ENCODE measurements at places on chromosomes 7 and 10.

DNA sequence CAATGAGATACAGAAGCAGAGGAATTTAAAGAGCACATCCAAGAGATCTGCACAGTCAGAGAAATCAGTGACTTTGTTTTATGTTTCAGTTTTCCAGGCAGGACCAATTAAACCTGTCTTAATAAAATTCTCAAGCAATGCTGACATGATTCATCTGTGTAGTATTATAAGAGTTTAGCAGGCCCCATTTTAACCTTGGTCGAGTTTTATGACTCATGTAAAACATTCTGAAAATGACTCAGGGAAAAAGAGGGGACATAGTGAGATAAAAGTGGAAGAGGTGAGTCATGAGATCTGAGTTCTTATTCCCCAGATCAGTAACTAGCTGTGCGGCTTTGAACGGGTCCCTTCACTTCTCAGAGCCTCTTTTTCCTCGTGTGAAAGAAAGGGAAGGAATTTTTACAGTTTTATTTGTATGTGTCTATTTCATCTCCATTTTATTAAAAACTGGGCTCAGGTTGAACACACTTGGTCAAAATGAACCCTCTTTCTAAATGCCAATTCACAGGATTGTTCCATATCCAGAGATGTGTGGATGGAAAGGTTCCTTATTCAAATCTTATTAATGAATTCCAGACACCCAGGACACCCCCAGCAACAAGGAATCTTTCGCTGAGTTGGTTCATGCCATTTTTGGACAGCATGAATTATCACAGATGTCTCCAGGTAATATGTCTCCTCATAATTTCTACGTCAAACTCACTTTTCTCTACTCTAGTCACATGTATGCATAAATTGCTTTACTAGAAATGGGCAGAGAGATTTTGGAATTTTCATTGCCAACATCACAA is 143.2 kb downstream of the JAZF1 start:
- no peak for DNase-seq

DNA sequence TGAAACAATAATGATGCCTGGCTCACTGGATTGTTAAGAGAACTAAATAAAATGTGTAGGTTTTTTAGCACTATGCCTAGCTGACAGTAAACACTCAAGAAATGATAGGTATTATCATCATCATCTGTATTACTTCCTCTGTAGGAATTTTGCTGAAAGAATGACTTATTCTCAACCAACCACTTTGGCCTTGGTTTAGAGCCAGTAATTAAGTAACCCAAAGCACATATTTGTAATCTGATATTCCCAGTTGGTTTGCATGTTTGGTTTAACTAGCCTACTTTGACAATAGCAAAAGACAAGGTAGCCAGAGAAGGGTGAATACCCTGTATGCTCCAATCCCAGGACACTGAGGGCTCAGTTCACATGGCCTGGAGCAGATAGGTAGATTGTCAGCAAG is 34.4 kb downstream of the BCAP29 start:
- no peak for DNase-seq

GRCh38 chr7:127844707-127845331 is 186.4 kb downstream of the LRRC4 start:
- no peak for DNase-seq

GRCh38 chr10:47311932-47312662 is 10.2 kb upstream of the GDF2 start:
- DNase-seq = peak; percentile 85

GRCh38 chr10:36280890-36281499 is 638.9 kb upstream of the FZD8 start:
- no peak for DNase-seq

DNA sequence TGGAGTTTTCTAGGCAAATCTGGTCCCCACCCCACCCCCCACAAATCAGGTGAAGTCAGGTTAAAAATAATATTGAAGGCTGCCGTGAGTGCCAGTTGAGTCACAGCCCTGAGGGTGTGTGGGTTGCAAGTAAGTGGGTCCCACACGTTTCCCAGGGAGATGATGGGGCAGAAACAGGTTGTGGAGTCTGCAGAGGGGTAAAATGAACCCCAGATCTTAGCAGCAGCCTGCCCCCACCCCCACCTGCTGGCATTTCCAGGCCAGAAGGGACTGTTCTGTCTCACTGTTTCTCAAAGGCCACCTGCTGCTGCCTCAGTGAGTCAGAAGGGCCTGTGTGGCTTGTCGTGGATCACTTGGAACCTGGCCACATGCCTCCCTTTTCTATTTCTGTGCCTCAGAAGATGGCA is 59.8 kb upstream of the SMNDC1 start:
- no peak for DNase-seq

GRCh38 chr7:127932496-127932895 is 98.7 kb downstream of the LRRC4 start:
- DNase-seq = no peak

GRCh38 chr7:155997431-155998327 is 185.4 kb upstream of the SHH start:
- no peak for DNase-seq

- no peak for DNase-seq
These were observed 11.5 kb downstream of the ADCY1 start for GRCh38 chr7:45585628-45586027.

GRCh38 chr10:113620936-113621335 is 42.9 kb downstream of the NRAP start:
- DNase-seq = no peak

DNA sequence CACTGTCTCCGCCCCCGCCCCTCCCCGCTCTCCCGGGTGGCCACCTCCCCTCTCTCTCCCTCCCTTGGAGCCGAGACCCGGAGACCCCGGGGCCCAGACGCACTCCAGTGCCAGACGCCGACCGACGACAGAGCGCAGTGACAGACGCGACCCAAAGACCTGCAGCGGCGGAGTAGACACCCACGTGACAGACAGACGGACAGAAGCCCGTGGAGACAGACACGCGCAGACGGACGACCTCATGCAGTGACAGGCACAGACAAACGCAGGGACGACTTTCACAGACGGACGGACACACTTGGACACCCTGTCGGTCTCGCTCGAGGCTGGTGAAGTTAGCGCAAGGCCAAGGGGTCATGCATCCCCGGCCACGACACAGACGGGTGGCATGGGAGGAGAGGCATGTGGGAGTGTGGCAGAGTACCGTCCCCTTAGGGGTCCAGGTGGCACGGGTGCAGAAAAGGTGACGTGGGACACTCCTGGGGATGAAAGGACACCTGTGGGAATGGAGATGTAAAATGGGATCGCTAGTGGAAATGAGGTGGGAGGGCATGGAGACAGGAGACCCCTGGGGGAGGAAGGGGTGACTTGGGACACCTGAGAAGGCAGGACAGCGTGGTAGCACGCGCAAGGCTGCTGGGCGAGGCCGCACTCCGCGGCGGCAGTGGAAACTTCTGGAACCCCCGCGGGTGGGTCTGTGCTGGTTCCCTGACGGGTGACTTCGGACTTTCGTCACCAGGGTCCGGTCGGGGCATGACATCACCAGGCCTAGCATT is 456 bp upstream of the ACHE start:
- DNase-seq = peak; percentile 56

- DNase-seq = no peak
These were observed 81.7 kb upstream of the NFE2L3 start for GRCh38 chr7:26070290-26070689.

- no peak for DNase-seq
These were observed 43.2 kb downstream of the APBB1IP start for GRCh38 chr10:26481315-26481692.

- no peak for DNase-seq
These were observed 53.6 kb downstream of the INSIG1 start for GRCh38 chr7:155351120-155351870.

DNA sequence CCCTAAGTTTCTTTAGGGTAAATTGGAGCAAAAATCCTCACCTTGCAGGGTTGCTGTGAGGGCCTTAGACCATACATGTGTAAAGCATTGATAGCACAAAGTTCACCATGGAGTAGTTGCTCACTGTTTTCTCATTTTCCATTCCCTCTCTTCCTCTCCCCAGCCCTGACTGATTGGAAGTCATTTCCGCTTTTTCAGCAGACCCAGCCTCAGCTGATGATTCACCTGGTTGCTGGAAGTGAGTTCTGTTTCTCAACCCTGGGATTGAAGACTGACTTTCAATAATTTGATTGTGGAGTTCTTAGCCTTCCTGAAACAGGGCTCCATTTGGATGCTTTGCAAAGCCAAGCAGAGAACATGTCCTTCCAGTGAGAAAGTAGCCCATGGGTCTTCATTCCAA is 107.0 kb downstream of the PLXNA4 start:
- no peak for DNase-seq

- DNase-seq = no peak
These were observed 85.9 kb upstream of the INSIG1 start for GRCh38 chr7:155211761-155212160.

- no peak for DNase-seq
These were observed 82.7 kb downstream of the CPXM2 start for GRCh38 chr10:123808906-123809305.

DNA sequence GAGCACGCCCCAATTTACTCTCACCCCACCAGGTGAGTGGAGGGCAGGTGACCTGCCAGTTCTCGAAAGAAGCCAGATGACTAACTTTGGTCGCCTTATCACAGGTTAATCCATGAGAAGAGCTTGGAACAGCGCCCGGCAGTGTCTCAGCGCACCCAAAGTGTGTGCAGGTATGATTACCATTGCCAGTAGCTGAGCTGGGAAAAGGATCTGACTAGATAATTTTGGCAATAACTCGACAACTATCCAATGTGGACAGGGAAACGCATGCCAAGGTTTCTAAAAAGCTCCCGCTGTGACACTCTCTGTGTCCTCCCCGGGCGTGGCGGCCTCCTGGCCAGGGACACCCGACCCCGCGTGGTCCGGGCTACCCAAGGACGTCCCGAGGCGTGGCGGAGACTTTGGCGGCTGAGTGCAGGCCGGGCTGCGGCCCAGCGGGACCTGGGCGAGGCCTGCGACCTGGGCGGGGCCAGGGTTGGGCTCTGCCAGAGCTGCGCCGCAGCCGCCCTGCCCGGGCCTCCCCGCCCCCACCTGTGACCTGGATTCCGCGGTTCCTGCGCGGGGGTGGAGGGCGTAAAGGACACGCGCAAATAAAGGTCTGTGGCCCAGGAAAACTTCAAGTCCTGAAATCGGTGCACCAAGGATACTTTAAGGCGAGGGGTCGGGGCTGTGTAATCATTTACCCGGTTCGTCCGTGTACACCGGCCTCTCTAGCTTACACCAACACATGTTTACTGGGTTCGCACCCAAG is 13.7 kb upstream of the WAPL start:
- DNase-seq = peak; percentile 47

- DNase-seq = peak; percentile 2
These were observed 82.7 kb downstream of the FAM204A start for GRCh38 chr10:118259288-118259906.

- DNase-seq = no peak
These were observed 217.8 kb upstream of the SEMA3A start for GRCh38 chr7:84412161-84412969.

DNA sequence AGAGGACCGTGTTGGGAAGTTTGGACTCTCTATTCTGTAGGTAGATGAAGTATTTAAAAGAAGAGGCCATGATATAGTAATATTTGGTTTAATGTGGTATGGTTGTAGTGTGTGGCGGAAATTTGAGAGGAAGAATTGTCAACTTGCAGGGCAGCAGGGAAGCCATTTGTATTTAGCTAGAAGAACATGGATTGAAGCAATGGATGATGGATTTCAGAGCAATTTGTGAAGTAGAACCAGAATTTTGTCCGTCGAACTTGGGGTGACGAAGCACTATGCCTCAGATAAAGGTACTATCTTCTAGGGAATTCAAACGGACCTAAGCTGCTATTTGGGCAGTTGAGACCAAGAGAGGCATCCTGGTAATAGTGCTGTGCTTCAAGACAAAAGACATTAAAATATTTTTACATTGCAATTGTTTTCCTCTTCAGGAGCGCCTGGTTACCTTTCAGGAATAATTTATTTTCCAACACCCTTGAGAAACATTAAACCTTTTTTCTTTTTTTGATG is 615 bp upstream of the WBP1L start:
- DNase-seq = no peak

DNA sequence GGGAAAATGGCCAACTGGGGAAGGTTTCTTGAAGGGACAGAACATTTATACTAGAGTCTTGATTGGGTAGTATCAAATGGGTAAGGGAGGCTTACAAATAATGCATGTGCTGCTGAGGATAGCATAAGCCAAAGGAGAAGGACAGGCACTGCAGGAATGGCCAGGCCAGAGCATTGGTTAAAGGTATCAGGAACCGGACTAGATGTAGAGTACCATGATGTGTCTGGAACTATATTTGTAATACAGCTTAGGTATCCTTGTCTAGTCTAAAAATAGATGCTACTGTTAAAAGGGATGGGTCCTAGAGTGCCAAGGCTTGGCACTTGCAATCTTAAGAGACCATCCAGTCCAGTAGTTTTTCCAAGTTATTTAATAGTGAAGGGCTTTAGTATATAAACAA is 20.3 kb downstream of the TMEM243 start:
- no peak for DNase-seq

GRCh38 chr7:1058311-1058710 is 14.0 kb downstream of the GPR146 start:
- no peak for DNase-seq

DNA sequence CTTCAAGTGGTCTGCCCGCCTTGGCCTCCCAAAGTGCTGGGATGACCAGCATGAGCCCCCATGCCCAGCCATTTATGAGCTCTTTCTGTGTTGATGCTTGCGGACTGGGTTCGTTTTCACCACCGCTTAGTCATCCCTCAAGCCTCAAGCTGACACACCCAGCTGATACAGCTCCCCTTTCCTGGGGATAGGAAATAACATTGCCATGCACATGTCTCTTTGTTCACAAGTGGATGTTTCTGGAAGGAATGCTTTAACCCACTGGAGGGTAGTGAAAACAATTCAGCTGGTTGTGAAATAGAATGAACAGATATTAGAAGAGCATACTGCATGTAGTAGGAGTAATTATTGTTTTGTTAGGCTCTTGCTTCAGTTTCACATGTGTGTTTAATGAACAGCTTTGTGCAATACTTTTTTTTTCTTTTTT is 8.5 kb upstream of the METTL27 start:
- DNase-seq = no peak

- DNase-seq = no peak
These were observed 48.5 kb downstream of the MYL10 start for GRCh38 chr7:101580596-101580995.

- no peak for DNase-seq
These were observed 2.8 kb downstream of the PRF1 start for GRCh38 chr10:70599791-70600190.

DNA sequence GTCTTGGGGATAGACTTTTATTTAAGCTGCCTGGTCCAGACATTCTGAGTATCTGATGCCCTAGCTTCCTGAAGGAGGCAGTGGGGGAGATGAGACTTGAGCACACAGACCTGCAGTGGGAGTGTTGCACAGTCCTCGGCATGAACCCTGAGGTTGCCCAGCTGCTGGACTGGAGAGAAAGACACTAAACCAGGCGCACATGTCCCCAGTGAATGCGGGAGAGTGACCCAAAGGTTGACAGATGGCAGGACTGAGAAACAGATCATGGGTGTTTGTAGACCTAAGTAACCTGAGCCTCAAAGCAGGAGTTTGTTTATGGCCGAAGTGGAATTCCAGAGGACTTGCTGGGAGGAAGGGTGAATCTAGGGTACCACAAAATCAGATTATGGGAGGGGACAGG is 15.7 kb upstream of the MSRB2 start:
- DNase-seq = no peak

Measured in CD4-positive, alpha-beta T cell treated with Interleukin-21 for 1 hour (primary cell).